Skeletal muscle cell (primary cell): ENCODE measurements at places on chromosomes 1 and 21.

DNA sequence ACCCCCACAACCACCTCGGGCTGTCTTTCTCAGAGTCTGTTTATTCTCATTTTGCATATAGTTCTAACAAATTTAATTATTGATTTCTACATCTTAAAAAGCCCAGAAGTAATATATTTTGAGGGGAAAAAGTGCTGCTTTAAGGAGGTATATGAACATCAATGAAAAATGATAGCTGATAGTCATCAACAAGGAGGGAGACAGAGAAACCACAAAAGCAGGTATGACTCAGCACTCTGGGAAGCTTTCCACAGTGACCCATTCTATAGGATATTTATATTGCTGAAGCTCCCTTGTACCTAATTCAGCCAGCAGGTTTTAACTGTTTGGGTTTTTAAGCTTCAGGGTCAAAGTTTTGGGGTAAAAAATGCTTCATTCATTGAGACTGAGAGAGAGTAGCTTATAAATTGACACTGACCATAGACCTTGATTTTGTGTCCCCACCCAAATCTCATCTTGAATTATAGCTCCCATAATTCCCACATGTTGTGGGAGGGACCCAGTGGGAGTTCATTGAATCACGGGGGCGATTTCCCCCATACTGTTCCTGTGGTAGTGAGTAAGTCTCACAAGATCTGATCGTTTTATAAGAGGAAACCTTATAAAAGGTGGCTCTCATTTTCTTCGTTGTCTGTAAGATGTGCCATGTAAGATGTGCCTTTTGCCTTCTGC, 27.4 kb downstream of the VANGL1 start:
- peak; percentile 77 for DNase-seq

GRCh38 chr21:36985751-36986594, 19.5 kb upstream of the HLCS start:
- DNase-seq, result no peak

GRCh38 chr1:157030728-157031127, 14.8 kb downstream of the ARHGEF11 start:
- no peak for DNase-seq

DNA sequence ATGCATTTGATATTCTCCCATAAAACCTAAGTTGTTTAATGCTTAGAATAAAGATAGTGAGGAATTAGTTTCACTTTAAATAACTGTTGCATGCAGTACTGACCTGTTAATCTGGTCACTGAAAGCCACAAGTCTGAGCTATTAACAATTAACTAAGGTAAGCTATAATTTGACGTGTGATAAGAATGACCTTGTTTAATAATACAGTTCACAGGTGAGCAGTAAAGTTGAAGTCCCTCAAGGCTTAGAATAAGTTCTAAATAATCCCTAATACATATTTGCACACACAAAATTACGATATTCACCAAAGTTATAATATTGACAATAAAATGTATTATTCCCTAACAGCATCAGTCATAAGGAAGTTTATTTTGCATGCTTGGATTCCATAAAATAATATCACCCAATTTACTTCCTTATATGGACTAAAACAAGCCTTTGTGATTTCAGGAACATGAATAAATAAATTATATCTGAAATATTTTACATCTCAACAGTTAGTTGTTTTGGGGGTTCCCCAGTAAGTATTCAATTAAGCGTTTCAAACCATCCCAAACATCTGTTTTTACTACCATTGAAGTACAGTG, 70.6 kb upstream of the CHRM3 start:
- no peak for DNase-seq

- no peak for DNase-seq
Measured at GRCh38 chr1:115314092-115314491, 24.0 kb downstream of the NGF start.

- DNase-seq, result no peak
Measured at GRCh38 chr1:160876311-160876710, 8.7 kb downstream of the ITLN1 start.

- DNase-seq, result no peak
Measured at GRCh38 chr1:89331890-89332289, 32.0 kb upstream of the GBP6 start.

GRCh38 chr1:27634985-27635367, at the start of gene FGR:
FGR (minus strand) TSS chr1:27635185; CDS start chr1:27623916, 11,269 bp downstream.
- DNase-seq, result no peak

- DNase-seq, result no peak
Measured at GRCh38 chr1:41514381-41514780, 29.9 kb upstream of the EDN2 start.

GRCh38 chr1:111649227-111649626, 29.6 kb downstream of the RAP1A start:
- no peak for DNase-seq

DNA sequence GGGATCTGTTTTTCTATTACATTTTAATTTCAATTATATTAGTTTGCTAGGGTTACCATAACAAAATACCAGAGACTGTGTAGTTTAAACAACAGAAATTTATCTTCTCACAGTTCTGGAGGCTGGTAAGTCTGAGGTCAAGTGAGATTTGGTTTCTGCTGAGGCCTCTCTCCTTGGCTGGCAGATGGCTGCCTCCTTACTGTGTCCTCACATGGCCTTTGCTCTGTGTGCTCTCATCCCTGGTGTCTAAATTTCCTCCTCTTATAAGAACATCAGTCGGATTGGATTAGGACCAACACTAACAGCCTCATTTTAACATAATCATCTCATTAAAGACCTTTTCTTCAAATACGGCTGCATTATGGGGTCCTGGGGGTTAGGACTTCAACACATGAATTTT, 195.2 kb upstream of the CHODL start:
- DNase-seq, result no peak

DNA sequence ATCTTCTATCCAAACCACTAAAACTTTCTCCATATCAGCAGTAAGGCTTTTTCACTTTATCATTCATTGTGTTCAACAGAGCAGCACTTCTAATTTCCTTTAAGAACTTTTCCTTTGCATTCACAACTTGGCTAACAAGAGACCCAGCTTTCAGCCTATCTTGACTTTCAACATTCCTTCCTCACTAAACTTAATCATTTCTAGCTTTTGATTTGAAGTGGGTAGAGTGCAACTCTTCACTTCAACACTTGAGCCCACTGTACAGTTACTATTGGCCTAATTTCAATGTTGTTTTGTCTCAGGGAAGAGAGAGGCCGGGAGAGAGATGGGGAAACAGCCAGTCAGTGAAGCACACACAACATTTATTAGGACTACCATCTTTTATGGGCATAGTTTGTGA, 2.0 kb downstream of the UBE2G2 start:
- DNase-seq, result no peak

GRCh38 chr1:168565825-168566224, 10.6 kb upstream of the XCL1 start:
- no peak for DNase-seq

DNA sequence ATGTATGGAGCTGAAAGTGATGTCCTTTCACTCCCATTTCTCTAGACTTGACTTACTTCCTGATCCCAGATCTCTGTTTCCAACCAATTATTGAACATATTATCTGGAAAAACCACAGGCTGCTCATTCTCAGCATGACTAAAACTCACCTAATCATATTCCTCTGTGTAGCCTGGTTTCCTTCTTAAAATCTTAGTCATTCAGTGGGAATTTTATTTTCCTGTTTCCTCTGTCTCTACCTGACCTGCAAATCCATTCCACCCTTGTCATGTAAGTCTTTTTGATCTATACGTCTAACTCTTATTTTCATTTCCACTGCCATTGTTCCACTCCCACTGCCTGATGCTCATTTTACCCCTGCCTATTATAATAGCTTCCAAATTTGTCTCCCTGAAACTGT, 67.9 kb upstream of the APOBEC4 start:
- no peak for DNase-seq

DNA sequence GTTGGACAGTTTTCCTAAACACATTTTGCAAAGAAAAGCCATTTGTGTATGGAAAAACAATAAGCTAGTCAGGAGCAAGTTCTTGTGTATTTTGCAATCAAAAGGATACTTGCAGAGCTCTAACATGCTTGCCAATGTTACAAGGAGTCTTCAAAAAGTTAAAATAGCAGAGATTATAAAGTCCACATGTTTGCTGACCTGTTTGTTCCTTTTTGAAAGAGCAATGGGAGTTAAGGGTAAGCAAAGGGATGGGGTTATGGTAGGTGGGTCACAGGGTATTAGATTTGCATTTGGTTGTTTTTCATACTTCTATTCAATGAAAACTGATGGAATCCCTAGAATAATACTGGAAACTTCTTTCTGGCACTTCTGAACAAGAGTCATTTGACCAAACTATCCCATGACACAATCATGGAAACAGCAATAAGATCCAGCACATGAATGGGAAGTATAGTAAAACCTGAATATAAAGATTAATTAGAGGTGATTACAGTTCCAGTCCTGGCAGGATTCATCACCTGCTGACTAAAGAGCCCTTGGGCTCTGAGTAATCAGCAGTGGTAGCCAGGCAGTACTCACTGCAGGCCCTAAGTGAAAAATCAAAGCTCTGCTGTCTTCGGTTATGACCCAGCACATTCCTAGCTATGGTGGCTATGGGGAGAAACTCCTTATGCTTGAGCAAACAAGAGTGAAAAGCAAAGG, 27.1 kb upstream of the ZC3H11B start:
- no peak for DNase-seq

- DNase-seq, result no peak
Measured at GRCh38 chr1:183454377-183454776, 17.9 kb upstream of the SMG7 start.

DNA sequence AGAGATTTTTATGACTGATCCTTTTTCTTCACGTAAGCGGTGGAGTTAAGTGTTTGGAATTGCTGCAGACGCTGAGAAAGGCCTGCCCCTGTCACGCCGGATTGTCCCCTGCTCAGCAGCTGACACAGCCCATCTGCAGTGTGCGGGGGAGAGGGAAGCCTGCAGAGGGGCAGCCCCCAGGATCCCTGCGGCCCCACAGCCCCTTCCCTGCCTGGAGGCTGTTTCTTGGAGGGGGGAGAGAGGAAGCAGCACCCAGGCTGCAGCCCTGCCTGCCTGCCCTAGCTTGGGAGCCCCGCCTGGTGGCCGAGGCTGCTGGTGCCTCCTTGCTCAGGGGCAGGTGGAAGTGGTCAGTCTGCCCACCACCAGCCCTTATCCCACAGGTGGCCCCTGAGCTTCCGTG, 50.7 kb downstream of the PRDM16 start:
- no peak for DNase-seq

DNA sequence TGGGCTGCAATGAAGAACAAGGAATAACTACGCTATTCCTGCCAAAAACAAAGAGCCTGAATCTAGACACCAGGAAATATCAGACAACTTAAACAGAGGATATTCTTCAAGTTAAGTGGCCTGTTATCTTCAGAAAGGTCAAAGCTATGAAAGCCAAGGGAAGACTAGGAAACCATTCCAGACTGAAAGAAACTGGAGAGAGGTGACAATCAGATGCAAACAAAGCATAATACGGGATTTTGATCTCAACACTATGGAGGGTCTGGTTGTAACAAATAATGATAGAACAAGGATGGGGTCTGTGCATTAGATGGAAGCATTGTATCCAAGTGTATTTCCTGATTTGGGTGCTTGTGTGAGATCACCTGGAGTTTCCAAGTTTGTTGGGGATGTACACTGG, 2.7 kb downstream of the EPRS1 start:
- DNase-seq, result no peak

DNA sequence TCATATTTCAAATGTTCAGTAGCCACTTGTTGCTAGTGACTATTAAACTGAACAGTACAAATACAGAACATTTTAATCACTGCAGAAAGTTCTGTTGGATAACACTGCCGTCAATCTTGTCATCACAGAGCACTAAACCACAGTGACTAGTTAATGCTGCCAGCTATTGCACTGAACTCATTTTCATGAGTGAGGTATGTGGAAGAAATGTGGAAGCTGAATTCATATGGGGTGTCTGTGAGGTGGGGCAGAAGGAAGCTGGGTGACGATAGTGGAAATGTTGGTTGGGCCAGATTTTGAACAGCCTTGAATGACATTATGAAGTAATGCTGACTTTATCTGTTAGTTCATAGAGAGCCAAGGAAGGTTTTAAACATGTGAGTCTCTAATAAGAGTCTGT, 49.6 kb downstream of the OSBPL9 start:
- DNase-seq, result peak; percentile 79

DNA sequence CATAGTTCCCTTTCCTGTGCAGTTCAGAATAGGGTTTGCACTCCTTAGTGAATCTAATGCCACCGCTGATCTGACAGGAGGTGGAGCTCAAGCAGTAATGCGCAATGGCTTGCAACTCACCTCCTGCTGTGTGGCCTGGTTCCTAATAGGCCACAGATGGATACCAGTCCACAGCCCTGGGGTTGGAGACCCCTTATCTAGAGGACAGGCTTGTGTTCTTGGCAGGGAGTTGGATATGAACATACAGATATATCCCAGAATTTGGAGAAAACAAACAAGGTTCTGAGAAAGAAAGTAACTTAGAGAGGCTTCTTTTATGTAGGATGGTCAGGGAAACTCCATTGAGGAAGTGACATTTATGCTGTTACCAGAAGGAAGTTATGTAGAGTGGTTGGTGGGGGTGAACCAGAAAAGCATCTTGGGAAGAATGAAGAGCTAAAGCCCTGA, 5.1 kb upstream of the PTPRC start:
- DNase-seq, result no peak

DNA sequence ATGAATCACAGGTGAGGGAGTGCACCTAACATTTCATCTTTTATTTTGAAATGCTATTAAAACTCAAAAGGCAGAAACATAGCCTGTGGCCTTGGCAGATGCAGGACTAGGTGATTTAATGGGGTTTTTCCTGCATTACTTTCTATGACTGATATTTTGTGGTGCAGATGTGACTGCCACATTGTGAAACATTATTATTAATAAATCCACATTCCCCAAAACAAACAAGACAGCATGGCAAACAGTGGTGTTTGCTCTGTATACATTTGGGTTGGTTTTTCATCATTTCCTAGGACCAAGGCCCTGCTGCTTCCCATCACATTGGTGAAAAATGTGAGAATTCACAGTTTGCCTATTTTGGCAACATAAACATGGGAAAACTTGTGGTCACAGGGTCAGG, 247.6 kb upstream of the SGIP1 start:
- no peak for DNase-seq

DNA sequence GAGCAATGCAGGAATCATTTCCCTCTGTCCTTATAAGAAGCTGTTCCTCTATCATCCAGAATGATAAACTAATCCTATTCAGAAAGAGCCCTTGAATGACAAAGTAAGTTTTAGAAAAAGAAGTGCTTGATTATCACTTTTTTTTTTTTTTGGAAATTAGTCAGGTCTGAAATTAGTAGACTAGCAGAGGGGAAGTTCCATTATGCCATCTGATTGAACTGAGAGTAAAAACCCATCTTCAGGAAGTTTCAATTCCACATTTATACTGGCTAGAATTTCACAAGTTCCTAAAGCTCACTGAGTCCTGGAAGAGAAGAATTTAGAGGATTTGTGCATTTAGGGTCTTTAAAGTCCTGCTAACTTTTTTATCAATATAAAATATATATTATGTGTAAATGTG, 128.8 kb upstream of the COA6 start:
- no peak for DNase-seq

DNA sequence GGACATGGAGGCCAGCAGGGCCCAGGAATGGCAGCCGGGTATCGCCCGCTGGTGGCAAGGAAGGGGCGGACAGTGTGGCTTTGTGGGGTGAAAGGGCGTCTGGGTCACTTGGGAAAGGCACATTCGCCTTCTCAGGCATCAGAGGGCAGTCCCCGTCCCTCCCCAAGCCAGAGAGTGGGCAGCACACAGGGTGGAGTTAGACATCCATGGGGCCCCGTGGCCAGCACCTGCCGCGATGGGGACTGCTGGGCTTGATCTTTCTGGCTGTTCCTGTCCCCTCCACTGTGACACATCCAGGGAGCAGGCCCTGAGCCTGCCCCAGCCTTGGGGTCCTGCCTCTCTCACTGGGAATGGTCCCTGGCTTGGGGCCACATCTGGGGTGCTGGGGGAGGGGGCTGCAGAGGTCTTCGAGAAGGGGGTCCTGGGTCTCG, 4.0 kb upstream of the TRPM2 start:
- no peak for DNase-seq
